Naive thymus-derived CD8-positive, alpha-beta T cell (primary cell): ENCODE measurements at places on chromosomes 4 and X. TPM values are rescaled to one million over a fixed set of nuclear protein-coding genes. Genes with fewer than 3 reads are reported as not detected.

SHROOM4 gene
- not detected for polyA plus RNA-seq

CRMP1 gene
- polyA plus RNA-seq, result not detected

TMEM156 gene
- polyA plus RNA-seq, result 18.2 TPM

DNA sequence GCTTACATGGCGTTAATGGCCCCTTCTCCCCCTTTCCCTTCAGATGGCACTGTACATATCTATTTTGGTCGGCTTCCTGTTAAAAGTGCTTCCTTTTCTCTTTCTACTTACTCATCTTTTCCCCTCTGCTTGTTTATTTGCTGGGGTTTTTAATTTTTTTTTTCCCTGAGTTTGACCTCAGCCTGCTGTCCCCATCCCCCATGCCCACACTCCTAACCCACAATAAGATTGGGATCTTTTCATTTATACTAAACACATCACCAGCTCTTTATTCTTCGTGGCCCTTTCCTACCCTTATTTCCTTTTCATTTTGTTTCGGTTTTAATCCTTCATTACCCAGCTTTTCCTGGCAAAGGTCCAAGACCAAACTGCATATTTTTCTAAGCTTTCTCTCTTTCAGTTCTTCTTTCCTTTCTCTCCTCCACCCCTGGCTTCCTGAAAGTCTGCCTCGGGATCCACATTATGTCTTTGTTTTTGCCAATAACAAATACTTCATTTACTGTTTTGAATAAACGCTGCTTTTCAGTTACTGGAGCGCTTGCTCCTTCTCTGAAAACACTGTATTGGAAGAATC, 152.0 kb upstream of the USP9X start:
- no peak for DNase-seq

DNA sequence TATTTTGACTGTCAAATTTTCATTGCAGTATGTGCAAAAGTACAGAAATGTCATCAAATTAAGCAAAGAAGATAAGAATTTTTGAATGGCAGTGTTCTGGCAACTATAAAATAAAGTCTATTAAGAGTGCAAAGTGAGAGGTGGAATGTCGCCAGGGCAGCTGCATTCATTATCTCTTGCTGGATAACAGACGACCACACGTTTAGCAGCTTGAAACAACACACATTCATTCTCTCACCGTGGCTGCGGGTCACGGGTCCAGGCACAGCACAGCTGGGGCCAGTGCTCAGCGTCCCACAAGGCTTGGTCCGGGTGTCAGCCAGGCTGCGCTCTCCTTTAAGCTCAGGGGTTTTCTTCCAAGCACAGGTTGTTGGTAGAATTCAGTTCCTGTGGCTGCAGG, 113.9 kb downstream of the GPR143 start:
- no peak for DNase-seq

DNA sequence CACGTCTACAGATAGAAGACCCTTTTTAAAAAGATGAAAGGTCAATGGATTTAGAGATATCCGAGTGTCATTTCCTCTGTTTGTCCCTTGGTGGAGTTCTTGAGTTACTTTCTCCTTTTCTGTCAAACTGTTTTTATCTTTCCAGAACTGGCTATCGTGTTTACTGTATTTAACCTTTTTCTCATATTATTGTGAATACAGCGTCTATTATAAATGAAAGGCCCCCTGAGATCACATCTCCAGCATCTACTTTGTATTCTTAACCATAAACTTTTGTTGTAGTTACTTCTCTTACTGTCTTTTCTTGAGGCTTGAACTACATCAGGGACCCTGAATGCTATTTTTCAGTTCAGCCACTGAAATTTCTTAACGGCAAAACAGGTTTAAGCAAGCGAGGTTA, 4.0 kb upstream of the PCDH7 start:
- DNase-seq, result no peak

- DNase-seq, result no peak
Observed at GRCh38 chrX:143306991-143307937, 210.0 kb downstream of the SPANXN3 start.

DNA sequence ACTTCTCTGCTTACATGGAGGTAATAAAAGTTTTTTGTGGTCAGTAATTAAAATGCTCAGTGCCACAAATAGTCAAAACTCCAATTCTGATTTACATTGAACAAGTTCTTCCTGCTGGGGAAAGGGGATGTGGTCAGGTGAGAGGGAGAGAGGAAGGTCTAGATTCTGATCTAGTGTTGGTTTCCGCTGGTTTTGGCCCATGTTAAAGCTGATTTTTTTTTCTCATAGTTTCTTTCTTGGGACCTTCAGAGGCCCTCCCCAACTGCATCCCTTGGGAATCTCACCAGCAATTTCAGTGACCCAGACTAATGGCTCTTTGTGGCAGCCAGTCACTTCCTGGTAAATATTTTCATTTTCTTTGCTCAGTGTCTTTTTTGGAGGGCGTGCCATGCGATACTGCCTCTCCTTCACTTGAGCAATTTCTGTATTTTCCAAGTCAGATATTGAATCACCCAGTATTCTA, 332.7 kb downstream of the RAPGEF2 start:
- DNase-seq, result no peak

DNA sequence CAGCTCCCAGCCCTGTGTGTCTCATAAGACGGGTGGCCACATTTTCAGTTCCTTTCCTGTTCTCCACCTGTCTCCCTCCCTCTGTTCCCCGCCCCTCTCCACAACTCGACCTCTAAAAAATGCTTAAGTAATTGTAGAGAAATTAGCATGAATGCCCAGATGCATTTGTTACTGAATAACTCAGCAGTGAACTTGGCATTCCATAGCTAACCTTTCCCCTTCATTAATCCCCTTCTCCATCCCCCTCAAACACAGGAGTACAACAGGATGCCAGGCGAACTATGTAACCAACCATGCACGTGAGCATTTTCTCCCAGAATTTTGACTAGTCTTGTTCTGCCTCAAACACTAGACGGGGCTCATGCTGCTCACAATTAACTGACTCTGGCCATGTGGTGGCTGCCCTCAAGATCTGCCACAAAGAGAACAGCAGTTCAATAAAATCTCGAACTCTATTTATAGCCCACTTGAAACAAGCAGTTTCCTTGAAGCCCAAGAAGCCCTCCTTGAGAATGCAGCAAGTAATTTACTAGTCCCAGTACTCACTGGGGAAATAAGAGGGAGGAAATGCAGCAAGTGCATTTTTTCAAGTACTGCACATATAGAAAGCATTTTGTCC, 351.2 kb downstream of the ARHGAP24 start:
- no peak for DNase-seq

DNA sequence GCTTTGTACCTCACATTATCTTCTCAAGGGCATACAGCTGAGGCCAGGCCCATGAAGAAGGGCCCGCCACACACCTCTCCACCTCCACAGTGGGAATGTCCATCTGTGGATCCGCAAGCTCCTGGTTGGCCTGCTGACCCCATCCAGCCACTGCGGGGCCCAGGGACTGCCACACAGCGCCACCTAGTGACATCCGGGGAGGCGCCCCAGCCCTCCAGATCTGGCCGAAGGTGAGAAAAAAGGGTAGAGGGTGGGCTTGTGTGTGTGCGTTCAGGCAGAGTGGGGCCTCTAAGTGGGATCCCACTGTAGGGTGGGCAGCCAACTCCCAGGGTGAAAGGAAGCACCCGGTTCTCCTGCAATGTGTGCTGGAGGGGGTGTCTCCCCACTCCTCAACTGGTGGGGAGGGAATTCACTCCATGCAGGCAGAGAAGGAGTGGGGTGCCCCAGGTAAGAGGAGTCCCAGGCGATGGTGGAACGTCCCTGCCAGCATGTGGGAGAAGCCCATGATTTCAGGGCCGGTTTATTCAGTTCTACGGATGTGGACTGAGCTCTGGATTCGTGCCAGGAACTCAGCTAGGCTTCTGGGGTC, 117.3 kb downstream of the ENPP6 start:
- DNase-seq, result no peak

GRCh38 chrX:53642337-53642736, 44.2 kb downstream of the HUWE1 start:
- DNase-seq, result no peak
